ENCODE measurements at places on chromosomes 1 and 21. TPM values are rescaled to one million over a fixed set of nuclear protein-coding genes. Genes with fewer than 3 reads are reported as not detected.

- no peak for DNase-seq
These were observed 99.6 kb upstream of the CACNA1E start for GRCh38 chr1:181383695-181384094.

Gene PM20D1
- total RNA-seq: not detected

DNA sequence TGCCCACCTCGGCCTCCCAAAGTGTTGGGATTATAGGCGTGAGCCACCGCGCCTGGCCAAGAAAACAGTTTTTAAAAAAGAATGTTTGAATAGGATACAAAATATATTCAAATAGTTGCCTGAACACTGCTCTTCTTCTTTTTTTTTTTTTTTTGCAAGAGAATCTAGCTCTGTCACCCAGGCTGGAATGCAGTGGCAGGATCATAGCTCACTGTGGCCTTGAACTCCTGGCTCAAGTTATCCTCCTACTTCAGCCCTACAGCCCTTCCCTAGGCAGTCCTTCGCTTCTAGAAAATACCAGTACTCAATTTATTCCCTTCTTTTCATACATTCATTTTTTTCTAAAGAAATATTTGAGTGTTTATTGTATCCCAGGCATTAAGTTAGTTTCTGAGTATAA is 67.9 kb downstream of the OSBPL9 start:
- DNase-seq: no peak

Gene VWA5B1
- not detected for total RNA-seq

DNA sequence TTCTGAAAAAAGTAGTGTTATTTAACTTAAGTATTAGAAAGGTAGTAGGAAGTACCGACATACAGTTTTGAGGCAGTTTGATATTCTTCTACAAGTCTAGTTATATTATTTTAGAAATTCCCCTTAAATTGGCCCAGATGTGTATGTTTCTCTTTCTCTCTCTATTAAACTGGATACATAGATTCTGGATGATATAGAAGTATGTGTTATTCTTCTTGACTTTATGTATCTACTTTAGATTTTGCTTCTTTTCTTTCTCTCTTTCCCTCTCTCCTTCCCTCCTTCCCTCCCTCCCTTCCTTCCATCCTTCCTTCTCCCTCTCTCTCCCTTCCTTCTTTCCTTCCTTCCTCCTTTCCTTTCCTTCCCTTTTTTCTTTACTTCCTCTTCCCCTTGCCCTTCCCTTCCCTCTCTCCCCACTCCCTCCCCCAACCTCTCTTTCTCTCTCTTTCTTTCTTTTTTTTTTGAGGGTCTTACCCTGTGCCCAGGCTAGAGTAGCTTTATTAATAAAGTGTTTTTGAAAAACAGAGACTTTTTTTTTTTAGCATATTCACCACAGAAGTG is 124.3 kb downstream of the OSBPL9 start:
- no peak for DNase-seq

- no peak for DNase-seq
These were observed 237.1 kb downstream of the HHIPL2 start for GRCh38 chr1:222310836-222311235.

DNA sequence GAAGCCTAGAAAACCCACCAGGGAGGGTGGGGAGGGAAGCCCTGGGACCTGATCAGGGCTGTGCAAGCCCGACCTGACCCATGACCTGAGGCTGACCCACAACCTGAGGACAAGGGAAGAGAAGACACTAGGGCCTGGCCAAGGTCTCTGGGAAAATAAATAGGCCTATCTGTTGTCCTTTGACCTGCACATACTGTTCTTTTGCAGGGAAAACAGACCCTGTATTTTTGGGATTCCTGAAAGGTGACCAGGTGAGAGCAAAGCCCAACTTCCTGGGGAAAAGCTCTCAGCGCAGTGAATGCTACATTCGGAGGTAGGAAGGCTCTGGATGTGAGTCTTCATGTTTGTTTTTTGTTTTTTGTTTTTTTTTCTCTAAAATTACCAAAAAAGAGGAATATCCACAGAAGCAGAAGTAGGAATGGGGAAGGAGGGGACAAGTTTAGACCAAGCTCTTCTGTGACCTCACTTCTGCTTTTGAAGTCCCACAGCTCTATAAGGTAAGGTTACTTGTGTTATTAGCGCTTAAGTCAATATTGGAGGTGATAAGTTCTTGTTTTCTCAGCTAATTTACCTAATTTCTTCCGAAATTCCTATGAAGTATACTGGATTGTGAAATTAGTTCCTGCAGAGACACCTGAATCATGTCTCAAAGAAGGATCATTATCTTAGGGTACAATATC is 26.2 kb upstream of the LYST start:
- DNase-seq: no peak

Gene ARHGEF16
- not detected for total RNA-seq

Gene TMEM200B
- 9.5 TPM for total RNA-seq

GRCh38 chr1:206508130-206508889 is 979 bp downstream of the RASSF5 start:
- DNase-seq: no peak

DNA sequence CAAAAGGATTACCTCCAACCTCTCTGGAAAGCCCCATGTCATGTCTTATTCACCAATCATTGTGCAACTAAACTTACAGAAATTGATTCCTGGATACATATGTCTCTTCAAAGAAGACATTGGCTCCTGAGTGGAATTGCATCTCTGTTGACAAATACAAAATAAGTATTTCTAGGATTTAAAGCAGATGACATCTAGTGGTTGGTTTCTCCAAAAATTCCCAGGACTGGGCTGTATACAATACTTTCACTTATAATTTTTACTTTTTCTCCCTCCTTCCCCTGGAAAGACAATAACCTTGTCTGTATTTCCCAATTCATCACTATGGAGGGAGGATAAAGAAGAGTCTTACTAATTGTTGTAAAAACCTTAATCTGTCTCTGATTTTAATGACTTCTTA is 1347.4 kb downstream of the NCAM2 start:
- DNase-seq: no peak

Gene EPS8L3
- total RNA-seq: not detected

DNA sequence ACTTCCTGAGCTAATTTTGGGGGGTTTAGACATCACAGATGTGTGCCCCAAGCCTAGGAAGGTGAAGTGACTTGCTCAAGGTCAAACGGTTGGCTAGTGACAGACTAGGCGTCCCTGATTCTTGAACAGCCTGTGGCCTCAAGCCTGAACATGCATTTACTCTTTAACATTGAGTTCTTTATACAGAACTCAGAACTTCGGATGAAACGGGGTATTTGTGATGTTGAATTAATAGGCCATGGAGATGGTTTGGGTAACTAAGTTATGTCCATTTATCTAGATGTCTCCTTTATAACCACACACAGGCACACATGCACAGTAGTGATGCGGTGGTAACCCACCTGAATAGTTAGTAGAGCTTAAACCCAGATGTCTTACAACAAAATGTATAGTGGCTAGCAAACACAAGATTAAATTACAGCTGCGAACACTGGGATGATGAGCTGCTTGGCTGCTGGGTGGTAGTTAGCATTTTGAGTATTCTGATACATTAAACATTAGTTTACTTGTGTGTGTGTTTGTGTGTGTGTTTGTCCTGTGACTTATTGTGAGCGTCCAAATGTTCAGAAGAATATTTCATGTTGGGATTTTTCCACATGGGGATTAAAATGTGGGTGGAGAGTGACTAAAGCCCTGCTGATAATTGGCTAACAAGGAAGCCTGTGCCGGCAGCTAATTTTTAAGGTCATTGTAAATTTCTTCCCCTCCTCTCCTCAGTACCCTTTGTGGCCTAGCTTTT is 2.3 kb downstream of the ATP1A1 start:
- DNase-seq: no peak

- no peak for DNase-seq
These were observed 108.7 kb downstream of the LTN1 start for GRCh38 chr21:28883931-28884330.

Gene SETD4
- total RNA-seq: 22.8 TPM

Gene WNT3A
- not detected for total RNA-seq

Gene ITPKB
- total RNA-seq: 7.5 TPM

Gene GBP4
- total RNA-seq: 3.7 TPM

- no peak for DNase-seq
These were observed 95.9 kb upstream of the ETS2 start for GRCh38 chr21:38709876-38710275.

GRCh38 chr21:30818837-30819610 is 6.0 kb upstream of the KRTAP8-1 start:
- DNase-seq: no peak

Gene GNAT2
- 0.18 TPM for total RNA-seq

- no peak for DNase-seq
These were observed 1.8 kb downstream of the PIK3R3 start for GRCh38 chr1:46130606-46131005.

Gene CLDN17
- not detected for total RNA-seq

Gene TSPAN1
- 0.81 TPM for total RNA-seq

Gene LRRC39
- total RNA-seq: 3.7 TPM

- peak; percentile 76 for DNase-seq
These were observed 5.1 kb upstream of the VWA1 start for GRCh38 chr1:1430114-1430982.

Gene PTPN14
- 46.6 TPM for total RNA-seq

- DNase-seq: no peak
These were observed 31.5 kb upstream of the LRP8 start for GRCh38 chr1:53359225-53359933.

DNA sequence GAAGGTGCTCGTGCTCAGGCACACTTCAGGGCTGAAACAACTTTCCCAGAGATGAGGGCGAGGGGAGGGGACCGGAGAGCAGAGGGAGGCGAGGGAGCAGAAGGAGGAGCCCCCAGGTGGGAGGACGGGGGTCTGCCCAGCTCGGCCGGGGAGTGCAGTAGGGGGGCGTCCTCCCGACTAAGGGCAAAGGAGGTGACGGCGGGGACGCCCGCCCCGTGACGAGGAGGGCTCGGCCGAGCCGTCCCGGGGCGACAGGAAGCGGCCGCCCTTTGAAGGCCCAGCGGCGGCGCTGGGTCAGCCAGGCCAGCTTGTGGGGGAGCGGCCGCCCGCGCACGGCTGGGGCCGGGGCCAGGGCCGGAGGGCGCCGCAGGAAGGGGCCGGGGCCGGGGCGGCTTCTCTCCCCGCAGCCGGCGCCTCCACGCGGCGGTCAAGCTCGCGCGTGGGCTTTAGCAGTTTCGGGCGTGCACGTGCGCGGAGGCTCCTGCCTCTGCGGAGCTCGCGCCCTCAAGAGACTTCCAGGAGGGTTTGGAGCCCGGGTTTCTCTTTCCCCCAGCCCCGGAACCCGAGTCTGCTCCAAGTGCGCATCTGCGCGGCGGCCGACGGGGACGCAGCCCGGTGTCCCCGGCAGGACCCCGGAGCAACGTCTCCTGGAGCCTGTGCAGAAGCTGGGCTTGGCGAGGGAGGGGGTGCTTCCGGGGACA is 100.8 kb upstream of the SLC45A1 start:
- no peak for DNase-seq

GRCh38 chr1:172870901-172871606 is 179.7 kb downstream of the TNFSF18 start:
- no peak for DNase-seq

Gene UBXN10
- total RNA-seq: not detected
